ENCODE measurements at places on chromosomes 1 and 21.

DNA sequence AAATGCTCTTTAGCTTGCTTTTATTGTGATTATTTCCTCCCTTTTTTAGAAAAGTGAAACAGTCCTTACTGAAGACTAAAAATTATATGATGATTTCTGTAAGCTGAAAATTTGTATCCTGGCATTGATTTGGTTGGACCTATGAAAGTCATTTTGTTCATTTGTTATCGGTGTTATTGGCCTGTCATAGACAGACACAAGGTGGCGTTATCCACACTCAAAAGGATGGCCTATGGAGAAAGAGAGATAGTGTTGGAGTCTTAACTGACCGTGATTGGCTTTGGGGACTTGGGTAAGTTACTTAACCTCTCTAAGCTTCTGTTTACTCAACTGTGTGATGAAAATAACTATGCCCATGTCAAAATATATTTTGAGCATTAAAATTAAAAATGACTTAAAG is 203.6 kb upstream of the CHODL start:
- DNase-seq, result no peak

GRCh38 chr1:42958488-42959319 is at the start of gene SLC2A1:
SLC2A1 (minus strand) TSS chr1:42958868; CDS start chr1:42958651, 217 bp downstream.
- peak; percentile 86 for DNase-seq

- DNase-seq, result no peak
Measured at GRCh38 chr21:41249476-41249875, 67.1 kb upstream of the FAM3B start.

- DNase-seq, result no peak
Measured at GRCh38 chr1:234264832-234265231, 108.4 kb upstream of the COA6 start.

GRCh38 chr1:29810121-29811120 is 574.1 kb downstream of the PTPRU start:
- DNase-seq, result no peak

GRCh38 chr1:66777831-66778230 is 23.2 kb downstream of the INSL5 start:
- no peak for DNase-seq

- no peak for DNase-seq
Measured at GRCh38 chr1:6386371-6386949, 7.1 kb downstream of the ACOT7 start.

DNA sequence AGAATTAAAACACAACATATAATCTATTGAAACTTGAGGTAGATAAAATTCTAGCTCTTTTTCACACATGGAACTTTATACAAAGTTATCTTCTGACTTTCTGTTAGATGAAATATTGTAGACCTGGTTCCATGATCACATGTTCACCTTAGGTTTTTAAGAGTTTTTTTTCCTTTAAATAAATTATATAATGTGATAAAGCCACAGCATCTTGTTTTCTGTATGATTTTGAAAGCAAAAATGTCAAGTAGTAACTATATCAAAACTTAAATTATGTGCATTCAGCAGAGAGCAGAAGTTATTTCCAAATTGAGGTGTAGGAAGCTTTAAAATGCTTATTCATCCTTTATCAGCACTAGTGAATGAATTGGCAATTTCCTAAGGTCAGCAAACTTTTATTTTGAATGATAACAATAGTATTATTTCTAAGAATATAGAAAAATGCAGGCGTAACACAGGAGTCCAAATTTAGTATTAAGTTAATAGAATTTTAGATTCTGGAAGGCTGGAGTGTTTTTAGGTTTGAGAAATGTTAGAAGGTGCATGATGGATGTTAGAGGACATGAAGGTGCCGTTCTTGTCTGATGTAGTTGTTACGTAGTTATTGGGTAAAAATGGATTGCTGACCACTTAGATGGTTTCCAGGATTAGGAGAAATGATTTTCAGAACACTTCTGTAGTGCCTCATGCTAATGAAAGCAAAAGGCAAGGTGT is 17.5 kb downstream of the BACH1 start:
- no peak for DNase-seq

GRCh38 chr1:82240571-82240970 is 439.8 kb downstream of the ADGRL2 start:
- no peak for DNase-seq

DNA sequence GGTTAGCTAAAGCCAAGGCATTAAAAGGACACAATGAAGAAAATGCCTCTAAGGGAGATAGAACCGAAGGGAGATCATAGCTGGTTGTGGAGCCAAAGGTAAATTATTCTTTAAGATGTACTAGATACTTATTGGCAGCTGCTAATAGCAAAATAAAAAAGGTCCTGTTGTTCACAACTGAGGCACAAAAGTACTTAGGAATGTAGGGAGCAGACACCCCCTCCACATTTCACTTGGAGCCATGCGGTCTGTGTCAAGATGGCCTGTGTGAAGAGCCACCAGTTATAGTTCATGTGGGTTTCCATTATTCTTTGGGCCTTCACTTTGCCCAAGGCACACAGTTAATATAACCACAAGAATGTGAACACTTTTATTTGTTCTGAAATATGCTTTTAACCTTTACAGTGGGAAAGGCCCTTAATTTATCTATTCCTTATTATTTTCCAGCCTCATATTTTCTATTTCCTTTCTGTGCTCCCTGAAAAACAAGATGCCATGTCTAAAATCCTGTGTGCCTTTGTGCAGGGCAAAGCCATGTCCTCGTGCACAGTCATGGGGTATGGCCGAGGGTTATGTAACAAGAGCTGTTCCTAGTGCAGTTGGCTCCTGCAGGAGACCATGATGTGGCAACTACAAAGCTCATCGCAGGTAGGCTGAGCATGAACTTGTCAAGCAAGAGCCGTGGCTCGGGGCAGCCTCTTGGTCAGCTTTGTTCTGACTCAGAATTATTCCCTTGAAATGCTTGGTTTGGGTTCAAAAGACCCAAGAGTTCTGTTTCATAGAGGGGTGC is 16.2 kb upstream of the WDR26 start:
- DNase-seq, result no peak

- DNase-seq, result no peak
Measured at GRCh38 chr1:203672346-203672745, 45.7 kb downstream of the ATP2B4 start.

GRCh38 chr21:34128674-34129038 is 55.3 kb downstream of the MRPS6 start:
- no peak for DNase-seq

GRCh38 chr1:2352897-2353550 is 38.3 kb downstream of the MORN1 start:
- DNase-seq, result no peak

DNA sequence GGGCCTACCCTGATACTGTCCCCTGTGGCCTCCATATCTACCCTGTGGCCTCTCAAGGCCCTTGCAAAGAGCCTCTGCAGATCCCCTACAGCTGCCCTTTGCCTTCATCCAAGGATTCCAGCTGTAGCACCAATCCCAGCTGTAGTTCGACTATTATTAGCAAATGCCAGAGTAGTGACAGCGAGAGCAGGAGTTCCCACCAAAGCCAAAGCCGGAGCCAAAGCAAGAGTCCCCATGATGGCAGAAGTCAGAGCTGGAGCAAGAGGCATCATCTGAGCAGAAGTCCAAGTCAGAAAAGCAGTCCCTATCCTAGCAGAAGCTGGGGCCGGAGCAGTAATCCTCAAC is 2.7 kb downstream of the NSUN4 start:
- no peak for DNase-seq

GRCh38 chr1:90074137-90074536 is 79.2 kb downstream of the ZNF326 start:
- no peak for DNase-seq

GRCh38 chr1:232212253-232212652 is 417.7 kb downstream of the SIPA1L2 start:
- DNase-seq, result no peak

DNA sequence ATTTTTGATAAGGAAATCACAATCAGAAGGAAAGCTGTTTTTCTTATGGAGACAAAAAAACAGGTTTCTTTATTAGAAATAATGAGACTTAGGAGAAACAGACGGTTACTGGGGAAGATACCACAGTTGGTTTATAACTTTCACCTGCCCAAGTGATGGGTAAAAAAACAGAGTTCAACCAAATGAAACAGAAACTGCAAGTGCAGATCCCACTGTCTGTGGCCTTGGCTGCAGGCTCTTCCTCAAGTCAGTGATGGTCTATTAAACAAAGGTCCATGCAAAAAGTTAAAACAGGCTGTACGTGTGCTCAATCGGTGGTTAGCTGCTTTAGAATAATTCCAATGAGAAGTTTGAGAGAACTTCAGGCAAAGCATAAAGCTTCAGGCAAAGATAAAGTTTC is 112.1 kb upstream of the NEGR1 start:
- no peak for DNase-seq

- DNase-seq, result no peak
Measured at GRCh38 chr1:86016076-86016759, 140.4 kb downstream of the COL24A1 start.

- DNase-seq, result no peak
Measured at GRCh38 chr21:39198800-39199199, 15.5 kb upstream of the PSMG1 start.

- DNase-seq, result no peak
Measured at GRCh38 chr1:41622859-41623732, 138.6 kb upstream of the EDN2 start.

DNA sequence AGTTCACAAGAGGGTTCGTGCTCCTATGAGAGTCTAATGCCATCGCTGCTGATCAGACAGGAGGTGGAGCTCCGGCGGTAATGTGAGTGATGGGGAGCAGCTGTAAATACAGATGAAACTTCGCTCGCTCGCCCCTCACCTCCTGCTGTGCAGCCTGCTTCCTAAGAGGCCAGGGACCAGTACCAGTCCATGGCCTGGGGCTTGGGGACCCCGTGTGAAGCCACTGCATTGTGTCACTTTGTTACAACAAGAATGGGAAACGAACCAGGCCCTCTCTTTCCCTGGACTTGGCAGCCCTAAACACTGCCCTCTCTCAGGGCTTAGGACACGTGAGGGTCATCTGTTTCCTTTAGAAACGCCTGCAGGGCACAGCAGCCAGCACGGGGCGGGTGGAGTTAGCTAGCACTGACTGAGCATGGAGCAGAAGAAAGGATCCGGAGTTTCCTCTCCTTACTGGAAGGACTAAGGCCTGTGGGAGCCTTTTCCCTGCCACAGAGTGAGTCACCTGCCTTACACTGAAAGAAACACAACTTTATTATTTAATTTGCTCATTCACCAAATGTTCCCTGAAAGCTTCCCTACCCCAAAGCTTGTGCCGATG is 185.2 kb upstream of the TMEM51 start:
- no peak for DNase-seq

DNA sequence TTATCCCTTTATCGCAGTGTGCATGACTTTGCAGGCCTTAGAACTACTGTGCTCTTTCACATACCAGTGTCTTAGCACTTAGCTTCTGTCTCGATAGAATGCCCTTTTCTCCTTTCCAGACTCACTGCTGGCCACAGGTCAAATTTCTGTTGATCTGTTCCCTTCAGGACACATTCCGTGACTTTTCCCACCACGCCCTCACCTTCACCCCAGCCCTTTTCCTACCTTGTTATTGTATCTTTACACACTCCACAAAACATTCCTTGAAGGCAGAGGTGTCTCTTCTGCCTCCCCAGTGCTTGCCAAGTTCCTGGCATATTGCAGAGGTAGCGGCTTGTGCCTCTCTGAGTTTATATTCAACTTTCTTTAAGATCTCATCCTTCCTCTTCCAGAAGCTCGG is 3.7 kb upstream of the IGSF9 start:
- no peak for DNase-seq

DNA sequence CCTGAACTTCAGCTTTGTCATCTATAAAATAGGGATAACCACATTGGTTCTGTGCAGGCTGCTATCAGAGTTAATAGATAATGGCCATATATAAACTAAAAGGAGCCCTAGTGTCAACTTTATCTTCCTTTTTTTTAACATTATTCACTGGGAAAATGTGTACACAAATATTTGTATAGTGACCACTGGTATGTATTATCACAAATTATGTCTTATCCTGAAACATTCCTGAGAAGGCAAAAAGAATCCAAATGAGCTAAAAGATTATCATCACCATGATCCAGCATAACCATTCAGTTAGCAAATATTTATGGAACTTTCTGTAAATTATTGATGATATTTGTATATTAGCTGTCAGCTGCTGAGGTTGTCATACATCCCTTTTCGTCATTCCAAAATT is 16.6 kb downstream of the ANGPTL3 start:
- DNase-seq, result no peak

- no peak for DNase-seq
Measured at GRCh38 chr21:31159808-31160207, 121.5 kb upstream of the KRTAP19-8 start.

- no peak for DNase-seq
Measured at GRCh38 chr1:160835751-160836150, 26.9 kb downstream of the CD244 start.
